Aorta (tissue), 5 donors: ENCODE measurements at places on chromosomes 1 and 21. TPM values are rescaled to one million over a fixed set of nuclear protein-coding genes. Genes with fewer than 3 reads are reported as not detected.

DNA sequence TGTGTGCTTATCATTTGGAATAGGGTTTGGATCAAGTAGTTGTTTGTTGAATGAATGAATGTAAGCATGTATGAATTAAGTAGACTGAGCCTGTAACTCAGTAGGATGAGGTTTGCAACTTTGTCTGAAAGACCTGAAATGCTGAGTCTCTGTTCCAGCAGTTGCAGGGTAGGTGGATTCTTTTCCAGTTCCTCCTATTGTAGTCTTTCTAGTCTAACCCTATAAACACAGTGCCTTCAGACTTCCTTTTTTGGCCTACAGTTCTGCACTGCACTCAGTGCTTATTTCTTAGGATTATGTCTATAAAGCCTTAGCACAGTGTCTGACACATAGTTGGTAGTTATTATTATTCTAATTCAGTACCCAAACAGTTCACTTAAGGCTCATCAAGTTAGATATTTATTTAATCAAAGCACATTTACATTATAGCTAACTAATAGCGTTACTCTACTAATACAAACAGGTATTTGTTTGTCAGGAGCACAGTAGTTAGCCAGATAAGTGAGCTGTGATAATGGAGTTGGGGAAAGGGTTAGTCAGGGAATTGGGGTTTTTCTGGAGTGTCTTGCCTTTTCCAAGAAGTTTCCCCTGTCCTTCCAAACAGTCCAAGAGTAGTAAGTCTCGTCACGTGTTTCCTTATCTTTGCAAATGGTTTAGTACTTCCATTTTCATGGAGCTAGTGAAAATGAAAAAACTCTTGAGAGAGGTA is 45.0 kb downstream of the ABCD3 start:
- H3K36me3 ChIP-seq = no peaks in the 10 kb centered on the region
- H3K27ac ChIP-seq = no peak overlapping the region
- H3K4me3 ChIP-seq = no peak overlapping the region
- no peak for DNase-seq
- H3K27me3 ChIP-seq = no peaks in the 10 kb centered on the region

GRCh38 chr1:212964102-212964501 is 13.8 kb downstream of the VASH2 start:
- no peaks in the 10 kb centered on the region for H3K27me3 ChIP-seq
- DNase-seq = no peak
- no peaks in the 10 kb centered on the region for H3K36me3 ChIP-seq
- H3K4me1 ChIP-seq = no peaks in the 10 kb centered on the region
- no peak overlapping the region for H3K27ac ChIP-seq

GRCh38 chr21:38297871-38298270 is 41.1 kb downstream of the KCNJ15 start:
- H3K27me3 ChIP-seq = no peaks in the 10 kb centered on the region
- H3K27ac ChIP-seq = no peak overlapping the region
- H3K4me1 ChIP-seq = no peaks in the 10 kb centered on the region
- H3K4me3 ChIP-seq = no peak overlapping the region
- H3K36me3 ChIP-seq = no peaks in the 10 kb centered on the region

DNA sequence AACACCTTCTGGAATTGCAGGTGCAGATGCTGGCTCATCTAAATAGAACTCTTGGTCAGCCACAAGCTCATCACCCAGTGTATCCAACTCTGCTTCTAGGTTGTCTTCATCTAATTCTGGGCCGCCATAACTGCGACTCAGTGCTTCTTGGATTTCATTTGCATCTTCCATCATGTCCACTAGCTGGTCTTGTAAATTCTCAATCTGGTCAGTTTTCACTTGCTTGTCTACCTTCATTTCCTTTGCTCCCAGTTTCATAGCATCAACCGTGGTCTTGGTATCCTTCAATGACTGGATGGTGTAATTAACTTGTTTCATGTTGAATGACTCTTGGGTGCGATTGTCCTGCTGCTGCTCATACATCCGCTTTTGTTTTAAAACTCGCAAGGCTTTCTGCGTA is 10.3 kb downstream of the ZBED6 start:
- no peaks in the 10 kb centered on the region for H3K27me3 ChIP-seq
- no peaks in the 10 kb centered on the region for H3K4me1 ChIP-seq
- DNase-seq = no peak
- H3K4me3 ChIP-seq = no peak overlapping the region

The NEXN gene
- 145 TPM for polyA plus RNA-seq

The FCRL2 gene
- polyA plus RNA-seq = not detected

The CD160 gene
- polyA plus RNA-seq = not detected

The PKP1 gene
- polyA plus RNA-seq = 0.08 TPM

The SPRR2D gene
- 2.6 TPM for polyA plus RNA-seq
